ENCODE measurements at places on chromosomes 3 and 15.

- no peak for DNase-seq
Observed at GRCh38 chr15:87653646-87654045, 602.9 kb downstream of the NTRK3 start.

DNA sequence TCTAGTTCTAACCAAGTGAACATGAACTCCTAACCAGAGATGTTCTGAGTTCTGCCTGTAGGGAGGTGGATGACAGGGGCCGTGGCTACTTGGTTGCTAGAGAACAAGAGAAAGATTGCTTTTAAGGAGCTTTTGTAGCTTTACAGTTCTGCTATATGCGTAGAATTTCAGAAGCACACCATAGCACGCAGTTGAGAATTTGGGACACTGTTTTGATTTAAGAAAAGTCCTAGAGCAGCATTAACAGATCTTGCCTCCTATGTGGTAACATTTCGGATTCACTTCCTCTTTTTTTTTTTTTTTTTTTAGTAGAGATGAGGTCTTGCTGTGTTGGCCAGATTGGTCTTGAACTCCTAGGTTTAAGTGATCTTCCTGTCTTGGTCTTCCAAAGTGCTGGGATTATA, 181.7 kb downstream of the TCF12 start:
- DNase-seq: no peak

DNA sequence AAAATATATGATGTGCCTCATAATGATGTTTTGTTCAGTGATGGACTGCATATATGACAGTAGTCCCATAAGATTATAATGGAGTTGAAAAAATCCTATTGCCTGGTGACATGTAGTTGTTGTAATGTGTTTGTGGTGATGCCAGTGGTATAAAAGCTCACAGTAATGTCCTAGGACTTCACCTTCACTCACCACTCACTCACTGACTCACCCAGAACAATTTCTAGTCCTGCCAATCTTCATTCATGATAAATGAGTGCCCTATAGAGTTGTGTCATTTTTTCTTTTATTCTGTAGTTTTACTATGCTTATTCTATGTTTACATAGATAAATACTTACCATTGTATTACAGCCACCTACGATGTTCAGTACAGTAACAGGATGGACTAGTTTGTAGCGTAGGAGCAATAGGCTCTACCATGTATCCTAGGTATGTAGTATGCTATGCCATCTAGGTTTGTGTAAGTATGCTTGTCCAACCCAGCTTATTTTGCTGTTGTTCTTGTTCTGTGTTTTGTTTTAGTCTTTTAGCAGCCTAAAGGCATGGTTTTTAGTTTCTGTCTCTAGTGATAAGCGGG, 88.5 kb upstream of the LRRFIP2 start:
- no peak for DNase-seq

DNA sequence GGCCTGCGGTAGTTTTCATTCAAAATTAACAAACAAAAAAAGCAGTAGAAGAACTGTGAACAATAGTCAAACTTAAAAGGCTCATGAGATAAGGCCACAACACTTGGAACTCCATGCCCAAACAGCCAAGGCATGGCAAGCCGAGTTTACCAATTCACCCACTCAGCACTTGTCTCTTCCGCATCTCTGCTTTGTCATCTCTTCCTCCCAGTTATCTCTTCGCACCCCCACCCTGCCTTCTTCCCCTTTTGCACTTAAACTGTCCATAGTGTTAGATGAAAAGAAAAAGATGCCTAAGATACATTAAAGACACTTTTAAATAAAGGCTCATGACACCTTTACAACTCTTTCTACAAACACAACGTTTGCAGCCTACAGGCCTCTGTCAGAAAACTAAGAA, 11.1 kb downstream of the TLE3 start:
- no peak for DNase-seq

GRCh38 chr3:135093121-135093520, 298.1 kb downstream of the EPHB1 start:
- no peak for DNase-seq

- no peak for DNase-seq
Observed at GRCh38 chr3:131778526-131778925, 256.3 kb downstream of the CPNE4 start.

- no peak for DNase-seq
Observed at GRCh38 chr3:131658115-131658514, 155.3 kb upstream of the MRPL3 start.

DNA sequence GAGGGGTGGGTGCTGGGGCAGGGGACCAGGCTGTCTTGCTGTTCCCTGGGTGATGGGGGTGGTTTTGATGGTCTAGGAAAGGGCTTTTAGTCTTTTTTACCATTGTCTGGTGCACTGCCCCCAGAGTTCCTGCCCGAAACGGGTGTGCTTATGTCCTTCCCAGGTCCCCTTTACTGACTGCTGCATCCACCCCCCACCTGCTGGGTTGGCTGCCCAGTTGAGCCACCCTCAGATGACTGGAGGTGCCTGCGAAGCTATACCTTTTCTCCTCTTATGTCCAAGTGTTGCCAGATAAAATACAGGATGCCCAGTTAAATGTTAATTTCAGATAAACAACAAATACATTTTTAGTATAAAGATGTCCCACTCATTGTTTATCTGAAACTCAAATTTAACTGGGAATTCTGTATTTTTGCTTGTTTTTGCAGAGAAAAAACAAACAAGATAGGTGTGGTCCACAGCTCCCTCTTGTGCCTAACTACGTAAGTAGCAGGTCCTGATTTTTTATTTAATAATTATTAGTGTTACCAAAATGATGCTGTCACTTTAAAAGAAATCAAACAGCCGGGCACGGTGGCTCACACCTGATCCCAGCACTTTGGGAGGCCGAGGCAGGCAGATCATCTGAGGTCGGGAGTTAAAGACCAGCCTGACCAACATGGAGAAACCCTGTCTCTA, 6.1 kb upstream of the RPP14 start:
- no peak for DNase-seq

All from cortex of kidney (tissue), 1 donor.